ENCODE measurements at places on chromosomes 3 and 15.

DNA sequence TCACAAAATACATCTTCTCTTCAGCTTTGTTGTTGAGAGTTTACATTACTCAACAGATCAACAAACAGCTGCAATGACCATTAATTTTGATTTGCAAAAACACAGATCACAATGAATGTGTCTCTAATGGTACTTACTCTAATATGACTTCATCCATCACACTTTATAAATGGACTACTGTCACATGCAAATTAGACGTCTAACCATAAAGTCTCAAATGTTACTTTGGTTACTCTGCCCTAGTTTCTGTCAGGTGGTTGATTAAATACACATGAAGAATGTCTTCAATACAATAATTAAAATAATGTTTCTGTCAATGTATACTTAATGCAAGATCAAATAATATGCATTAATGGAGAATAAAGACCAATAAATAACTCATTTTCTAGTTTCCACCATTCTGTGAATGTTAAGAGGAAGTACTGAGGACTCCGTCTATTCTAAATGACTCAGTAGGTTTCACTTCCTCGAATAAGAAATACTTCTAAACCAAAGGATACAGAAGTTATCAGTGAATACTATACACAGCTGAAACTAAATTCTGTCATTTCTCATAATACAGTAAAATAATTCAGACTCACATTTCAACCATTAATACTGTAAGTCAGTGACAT, 145.8 kb downstream of the CBLB start:
- no peak for DNase-seq

DNA sequence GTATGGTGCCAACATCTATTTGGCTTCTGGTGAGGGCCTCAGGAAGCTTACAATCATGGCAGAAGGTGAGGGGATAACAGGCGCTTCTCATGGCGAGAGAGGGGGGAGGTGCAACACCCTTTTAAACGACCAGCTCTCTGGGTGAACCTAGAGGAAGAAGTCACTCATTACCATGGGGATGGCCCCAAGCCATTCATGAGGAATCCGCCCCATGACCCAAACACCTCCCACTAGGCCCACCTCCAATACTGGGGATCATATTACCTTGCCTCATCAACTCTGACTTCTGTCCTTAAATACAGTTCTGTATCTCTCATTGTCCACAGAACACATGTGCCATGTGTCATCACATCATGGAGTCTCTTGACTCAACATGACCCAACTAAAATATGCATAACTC, 37.5 kb upstream of the CLRN1 start:
- no peak for DNase-seq

GRCh38 chr3:58627941-58628340, 38.6 kb downstream of the FAM3D start:
- DNase-seq: no peak

- no peak for DNase-seq
Observed at GRCh38 chr15:80490431-80490990, 86.3 kb downstream of the ARNT2 start.

DNA sequence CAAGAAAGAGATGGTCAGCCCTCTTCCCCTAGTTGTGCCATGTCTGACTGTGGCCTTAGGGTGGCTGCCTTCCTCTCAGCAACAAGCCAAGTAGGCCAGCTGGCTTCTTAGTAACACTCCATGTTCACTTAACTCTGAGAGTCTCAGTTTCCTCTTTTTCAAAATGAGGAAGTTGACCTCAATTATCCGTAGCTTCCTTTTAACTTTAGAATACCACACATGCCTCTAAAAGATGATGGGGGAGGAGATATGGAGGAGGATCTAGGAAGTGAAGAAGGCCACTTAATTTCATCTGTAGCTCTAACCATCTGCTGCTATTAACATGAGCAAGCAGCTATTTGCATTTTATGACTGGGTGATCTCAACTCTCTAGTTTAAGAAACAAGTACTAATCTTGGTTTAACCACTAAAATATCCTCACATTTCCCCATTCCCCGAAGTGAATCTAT, 32.9 kb downstream of the CD200R1L start:
- DNase-seq: no peak

DNA sequence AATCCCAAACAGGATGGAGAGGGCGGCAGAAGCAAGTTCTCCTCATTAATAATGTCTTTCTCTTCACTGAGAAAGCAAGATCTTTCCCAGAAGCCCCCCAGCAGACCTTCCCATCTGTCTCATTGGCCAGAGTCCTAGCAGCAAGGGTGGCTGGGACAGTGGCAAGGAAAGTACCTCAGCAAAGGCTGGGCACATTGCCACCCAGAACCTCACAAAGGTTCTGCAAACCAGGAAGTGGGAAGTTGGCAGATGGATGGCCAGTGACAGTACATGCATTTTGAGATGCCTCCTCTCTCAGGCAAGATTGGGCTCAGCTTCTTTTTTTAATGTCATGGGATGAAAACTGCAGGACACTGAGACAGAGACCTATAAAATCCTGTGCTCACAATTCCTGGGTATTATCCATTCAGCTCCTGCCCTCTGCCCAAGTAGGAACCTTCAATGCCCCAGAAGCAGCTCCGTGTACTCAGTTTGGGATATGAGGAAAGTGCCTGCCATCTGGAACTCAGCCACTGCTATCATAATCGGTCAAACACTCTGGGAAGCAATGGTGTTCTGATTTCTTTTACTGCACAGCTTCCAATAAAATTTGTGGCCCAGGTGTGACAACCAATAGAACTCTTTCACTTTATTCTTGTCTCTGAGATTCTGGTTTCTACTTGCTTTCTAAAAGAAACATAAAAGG, 25.5 kb downstream of the DPH3 start:
- no peak for DNase-seq

DNA sequence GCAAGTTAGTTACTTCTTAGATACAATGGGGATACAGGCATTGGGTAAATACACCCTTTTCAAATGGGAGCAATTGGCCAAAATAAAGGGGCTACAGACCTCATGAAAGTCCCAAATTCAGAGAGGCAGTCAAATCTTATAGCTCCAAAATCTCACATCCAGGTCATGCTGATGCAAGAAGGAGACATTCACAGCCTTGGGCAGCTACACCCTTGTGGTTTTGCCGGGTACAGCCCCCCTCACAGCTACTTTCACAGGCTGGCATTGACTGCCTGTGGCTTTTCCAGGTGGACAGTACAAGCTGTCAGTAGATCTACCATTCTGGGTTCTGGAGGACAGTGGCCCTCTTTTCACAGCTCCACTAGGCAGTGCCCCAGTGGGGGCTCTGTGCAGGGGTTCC, 17.5 kb upstream of the PLSCR1 start:
- no peak for DNase-seq

DNA sequence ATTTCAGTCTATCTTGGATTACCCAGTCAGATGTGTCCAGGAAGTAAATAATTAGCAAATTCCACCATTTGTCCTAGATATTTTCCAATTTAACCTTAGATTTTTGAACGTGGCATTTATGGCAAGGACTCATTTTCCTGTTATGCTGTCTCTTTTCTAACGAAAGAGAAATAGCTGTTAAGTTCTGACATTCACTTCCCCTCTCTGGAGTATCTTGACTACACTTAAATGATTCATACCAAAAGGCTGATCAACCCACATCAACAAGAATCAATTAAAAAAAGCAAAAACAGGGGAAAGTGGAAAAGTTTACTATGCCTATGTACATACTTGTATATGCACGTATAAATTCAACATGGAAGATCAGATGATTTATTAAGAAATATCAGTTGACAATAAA, 149.9 kb downstream of the FRMD5 start:
- no peak for DNase-seq

GRCh38 chr15:58070801-58071418, 5.4 kb upstream of the ALDH1A2 start:
- peak; percentile 24 for DNase-seq

DNA sequence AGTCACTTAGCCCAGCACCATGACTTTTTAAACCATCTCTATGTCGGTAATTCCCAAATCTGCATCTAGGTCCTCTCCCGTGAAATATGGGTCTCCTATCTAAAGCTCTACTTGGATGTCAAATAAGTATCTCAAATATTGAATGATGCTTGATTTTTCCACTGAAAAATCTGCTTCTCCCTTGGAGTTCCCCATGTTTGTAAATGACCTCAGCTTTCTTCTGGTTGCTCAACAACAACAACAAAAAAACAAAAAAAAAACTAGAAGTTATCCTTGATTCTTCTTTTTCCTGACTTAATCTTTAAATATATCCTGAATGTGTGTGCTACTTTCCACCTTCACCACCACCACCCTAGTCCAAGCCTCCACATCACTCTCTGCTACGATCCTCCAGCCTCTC, 307.5 kb upstream of the UBE2E2 start:
- DNase-seq: no peak

DNA sequence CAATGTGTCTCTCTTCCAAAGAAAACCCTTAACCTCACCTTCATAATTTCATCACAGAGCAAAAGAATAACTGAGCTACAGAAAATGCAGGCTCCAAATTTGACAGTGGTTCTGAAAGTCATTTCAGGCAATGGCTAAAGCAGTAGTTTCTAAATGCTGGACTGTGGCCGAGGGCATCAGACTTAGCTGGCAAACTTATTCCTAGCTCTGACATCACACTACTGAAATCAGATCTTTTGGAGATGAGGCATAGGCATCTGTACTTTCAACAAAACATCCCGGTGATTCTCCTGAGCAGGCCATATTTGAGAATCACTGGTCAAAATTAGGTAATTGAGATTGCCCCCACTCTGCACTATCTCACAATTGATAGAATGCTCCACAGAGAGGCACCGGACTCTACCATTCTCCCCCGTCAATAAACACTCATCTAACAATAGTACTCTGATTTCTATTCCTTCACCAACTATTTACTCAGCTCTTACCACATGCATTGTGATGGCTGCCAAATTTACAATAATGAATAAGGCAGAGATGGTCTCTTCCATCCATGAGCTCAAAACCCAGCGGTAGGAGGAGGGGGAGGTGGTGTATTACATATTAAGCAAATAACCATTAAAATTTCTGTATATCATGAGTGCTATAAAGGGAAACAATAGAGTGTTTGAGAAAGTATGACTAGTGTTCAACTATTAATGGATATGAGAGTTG, 57.3 kb upstream of the SPRED1 start:
- no peak for DNase-seq

DNA sequence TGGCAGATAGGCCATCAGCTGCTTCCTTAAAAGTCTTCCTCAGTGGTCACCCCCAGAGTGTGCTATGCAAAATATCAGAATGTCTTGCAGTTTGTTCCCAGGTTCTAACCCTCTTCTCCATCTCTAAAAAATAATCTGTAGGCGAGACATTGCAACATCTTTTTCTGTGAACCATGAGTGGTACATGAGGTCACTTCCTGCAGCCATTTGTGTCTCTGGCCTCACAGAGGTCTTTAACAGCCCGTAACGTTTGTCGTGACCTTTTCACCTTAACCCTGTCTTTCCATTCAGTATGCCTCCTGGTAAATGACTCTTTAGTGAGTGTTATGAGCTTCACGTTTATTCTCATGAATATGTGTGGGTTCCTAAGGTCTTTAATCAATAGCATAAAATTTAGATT, 145.4 kb downstream of the KLHL25 start:
- DNase-seq: no peak

- DNase-seq: no peak
Observed at GRCh38 chr3:463252-464192, 267.0 kb downstream of the CHL1 start.

DNA sequence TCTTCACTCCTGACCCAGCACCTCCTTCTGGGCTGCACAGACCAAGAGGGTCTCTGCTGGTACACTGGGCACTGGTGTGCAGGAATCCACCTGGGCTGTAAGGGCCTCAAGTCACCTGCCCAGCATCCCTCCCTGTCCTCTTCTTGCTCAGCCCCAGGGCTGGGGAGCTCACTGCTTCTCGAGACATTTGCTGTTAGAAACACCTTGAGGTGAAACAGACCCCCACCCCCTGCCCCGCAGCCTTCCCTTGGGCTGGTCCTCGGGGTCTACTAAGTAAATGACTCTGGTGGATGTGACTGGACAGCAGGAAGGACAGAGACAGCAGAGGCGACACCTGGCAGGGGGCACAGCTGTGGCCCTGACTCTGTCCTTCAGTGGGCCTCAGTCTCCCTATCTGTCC, 29.1 kb downstream of the LOXL1 start:
- DNase-seq: no peak

DNA sequence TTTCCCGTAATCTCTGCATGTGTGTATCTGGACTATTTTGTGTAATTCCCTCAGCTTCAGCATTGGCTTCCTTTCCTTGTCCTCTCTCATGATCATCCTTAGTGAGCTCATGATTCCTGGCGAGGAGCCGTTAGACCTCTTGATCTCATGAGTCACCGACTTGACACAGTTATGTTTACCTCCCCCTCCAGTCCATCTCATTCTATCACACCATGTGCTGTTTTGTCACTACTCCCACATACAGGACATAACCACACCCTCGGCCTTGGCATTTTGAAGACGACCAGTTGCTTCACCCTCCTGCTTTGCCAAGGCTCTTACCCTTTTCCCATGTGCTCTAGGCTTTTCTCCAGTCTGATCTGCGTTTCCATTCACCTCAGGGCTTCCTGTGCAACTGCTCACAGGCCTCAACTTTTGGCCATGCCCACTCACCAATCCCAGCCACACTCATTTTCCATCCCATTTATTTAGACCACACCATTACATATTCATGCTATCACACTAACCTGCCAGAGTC, 41.5 kb downstream of the CP start:
- no peak for DNase-seq

- no peak for DNase-seq
Observed at GRCh38 chr15:81910355-81911021, 135.3 kb downstream of the MEX3B start.

GRCh38 chr3:64445109-64445943, 220.1 kb upstream of the PRICKLE2 start:
- no peak for DNase-seq

- no peak for DNase-seq
Observed at GRCh38 chr3:186185194-186185787, 76.4 kb upstream of the ETV5 start.

- DNase-seq: no peak
Observed at GRCh38 chr15:52789601-52790168, 451 bp downstream of the ONECUT1 start.

DNA sequence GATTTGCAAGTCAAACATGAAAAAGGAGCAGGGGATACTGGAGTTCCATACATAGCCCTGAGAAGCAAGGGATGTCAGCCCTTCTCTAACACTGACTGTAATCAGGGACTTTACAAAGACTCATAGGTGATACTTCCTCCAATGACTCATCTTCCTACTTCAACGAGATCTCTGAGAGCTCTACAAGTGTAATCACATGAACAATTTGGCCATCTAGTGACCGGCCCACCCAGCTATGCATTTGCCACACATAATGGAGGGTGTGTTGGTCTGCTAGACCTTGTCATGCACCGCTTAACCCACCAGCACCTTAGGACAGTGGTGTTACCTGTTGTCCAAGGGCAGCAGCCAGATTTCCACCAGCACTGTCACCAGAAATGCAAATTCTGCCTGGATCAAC, 75.3 kb downstream of the NCEH1 start:
- DNase-seq: no peak
